ENCODE measurements at places on chromosomes 4 and X.

DNA sequence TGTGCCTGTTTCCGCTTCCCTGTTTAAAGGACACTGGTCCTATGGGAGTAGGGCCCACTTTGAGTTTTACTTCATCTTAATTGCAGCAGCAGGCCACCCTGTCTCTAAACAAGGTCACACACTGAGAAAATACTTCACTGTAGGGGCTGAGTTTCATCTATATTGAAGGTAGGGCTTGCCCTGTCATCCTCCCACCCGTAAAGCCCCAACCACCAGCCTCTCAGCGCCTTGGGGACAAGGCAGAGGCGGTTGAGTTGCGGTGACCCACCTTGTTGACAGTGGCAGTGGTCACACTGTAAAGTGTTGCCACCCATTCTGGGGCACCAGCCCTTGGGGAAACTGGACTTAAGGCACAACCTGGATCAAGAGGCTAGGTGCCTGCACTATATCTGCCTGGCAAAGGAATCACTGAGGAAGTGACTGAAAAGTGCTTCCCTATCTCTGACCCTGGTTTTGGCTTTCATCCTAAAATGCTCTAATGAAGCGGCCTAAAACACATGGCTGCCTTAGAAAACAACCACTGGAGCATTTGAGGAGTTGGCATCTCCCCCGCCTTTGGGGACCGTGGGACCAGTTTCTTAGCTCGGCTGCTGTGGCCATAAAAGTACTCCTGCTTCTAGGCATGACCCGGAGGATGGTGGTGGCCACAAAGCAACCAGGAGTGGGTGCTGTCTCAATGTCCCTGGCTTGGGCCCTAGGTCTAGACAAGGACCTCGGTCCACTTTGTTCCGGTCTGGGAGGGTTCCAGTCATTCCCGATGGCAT is 7.8 kb upstream of the WDR1 start:
- no peak for DNase-seq

GRCh38 chr4:13523591-13524503 is 20.5 kb downstream of the NKX3-2 start:
- DNase-seq, result no peak

- DNase-seq, result no peak
Measured at GRCh38 chr4:129623233-129623875, 527.4 kb downstream of the C4orf33 start.

- DNase-seq, result no peak
Measured at GRCh38 chrX:53073115-53073586, 9.0 kb upstream of the TSPYL2 start.

- no peak for DNase-seq
Measured at GRCh38 chr4:950136-951020, 18.1 kb downstream of the TMEM175 start.

- DNase-seq, result no peak
Measured at GRCh38 chrX:72532366-72532765, 40.3 kb downstream of the HDAC8 start.

- DNase-seq, result no peak
Measured at GRCh38 chr4:4425696-4426095, 38.8 kb downstream of the NSG1 start.

DNA sequence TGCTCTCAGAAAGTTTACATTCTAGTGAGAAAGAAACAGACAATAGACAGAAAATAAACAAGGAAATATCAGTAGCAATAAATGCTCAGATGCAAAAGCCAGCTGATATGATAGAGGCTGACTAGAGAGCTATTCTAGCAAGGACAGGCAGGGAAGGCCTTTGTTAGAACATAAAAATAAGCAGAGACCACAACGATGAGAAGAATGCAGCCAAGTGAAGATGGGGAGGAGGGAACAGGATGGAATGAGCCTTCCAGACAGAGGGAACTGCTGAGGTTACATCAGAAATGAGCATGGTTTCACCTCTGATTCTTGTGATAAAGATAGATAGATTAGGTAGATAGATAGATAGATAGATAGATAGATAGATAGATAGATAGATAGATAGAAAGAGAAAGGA is 7.6 kb upstream of the SOWAHB start:
- no peak for DNase-seq

GRCh38 chr4:97453186-97453585 is 690.1 kb downstream of the STPG2 start:
- DNase-seq, result no peak

GRCh38 chr4:124631760-124632159 is 80.8 kb downstream of the ANKRD50 start:
- no peak for DNase-seq

DNA sequence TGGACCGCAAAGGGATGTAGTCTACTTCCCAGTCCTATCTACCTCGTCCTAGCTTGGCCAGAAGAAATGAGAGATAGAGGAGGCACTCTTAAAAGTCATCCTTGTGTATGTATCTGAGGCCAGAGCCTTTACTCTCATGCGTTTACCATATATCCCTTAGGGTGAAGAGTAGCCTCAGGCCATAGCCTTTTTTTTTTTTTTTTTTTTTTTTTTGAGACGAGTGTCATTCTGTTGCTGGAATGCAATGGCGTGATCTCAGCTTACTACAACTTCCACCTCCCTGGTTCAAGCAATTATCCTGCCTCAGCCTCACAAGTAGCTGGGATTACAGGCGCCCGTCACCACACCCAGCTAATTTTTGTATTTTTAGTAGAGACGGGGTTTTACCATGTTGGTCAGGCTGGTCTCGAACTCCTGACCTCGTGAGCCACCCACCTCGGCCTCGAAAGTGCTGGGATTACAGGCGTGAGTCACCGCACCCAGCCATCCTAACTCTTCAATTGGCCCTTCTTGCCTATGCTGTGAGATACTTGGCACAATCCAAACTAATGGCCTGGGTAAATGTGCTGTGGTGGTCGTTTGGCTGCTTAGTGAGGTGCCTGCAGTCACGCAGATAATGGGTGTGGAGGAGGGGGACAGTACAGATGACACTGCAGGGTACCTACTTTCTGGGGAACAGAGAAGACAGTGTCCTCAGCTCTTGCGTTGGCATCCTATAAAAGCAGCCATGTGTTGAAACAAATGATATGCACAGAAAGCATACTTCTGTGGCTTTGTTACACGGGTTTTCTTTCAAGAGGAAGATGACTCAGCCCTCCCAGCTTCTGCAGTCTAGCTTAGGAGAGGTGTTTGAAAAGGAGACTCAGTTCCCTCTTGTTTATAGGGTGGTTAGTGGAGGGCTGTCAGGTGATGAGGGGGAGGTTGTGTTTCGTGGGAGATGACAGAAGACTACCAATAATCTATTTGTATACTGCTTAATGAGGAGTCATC is 10.4 kb upstream of the DGAT2L6 start:
- no peak for DNase-seq

- peak; percentile 11 for DNase-seq
Measured at GRCh38 chrX:106874075-106874474, 29.1 kb downstream of the RIPPLY1 start.

DNA sequence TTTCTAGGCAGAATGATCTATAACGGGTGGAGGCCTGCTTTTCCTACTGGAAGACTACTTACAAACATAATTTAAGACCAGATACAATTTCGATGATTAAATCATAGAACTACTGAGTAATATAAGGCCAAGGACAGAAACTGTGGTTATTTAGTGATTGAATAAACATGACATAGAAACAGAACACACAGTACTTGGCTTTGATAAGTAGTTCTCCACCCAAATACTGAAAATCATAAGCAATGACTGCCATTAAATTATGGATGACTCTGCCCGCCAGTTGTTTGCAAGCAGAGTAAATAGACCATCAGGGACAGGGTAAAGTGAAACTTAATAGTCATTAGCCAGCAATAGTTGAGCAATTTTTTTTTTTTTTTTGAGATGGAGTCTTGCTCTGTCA is 17.2 kb upstream of the SMIM14 start:
- DNase-seq, result no peak

DNA sequence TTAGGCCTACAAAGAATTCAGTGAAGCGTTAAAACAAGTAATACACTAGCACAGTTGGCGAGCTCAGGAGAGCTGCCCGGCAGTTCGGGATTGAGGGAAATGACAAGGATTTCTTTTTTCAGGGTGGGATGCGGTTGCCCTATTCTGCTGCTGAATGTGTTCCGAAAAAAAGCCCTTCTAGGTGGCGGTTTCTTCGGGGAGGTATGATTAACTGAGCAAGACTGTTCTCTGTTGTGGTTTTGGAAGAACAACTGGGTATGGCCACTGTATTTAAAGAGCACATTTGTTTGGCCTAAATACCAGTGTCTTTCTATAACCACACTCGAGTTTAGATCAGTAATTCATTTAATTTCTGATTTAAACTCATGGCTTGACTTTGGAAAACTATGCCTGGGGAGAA is 459.7 kb upstream of the FAT1 start:
- DNase-seq, result no peak

DNA sequence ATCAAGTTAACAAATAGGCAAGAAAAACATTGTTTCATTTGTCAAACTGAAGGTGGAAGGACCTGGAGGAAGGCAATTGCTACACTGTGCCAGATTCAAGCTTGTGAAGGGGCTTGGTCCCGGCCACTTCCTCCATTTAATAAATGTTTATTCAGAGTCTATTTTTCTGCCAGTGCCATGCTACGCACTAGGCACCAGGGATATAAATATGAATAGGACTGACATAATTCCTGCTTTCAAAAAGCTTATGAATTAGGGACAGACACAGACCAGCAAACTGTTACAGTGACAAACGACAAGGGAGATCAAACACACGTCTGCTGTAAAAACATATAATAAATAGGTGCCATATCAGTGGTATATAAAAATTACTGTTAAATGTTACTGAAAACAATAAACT is 571 bp downstream of the TLR6 start:
- DNase-seq, result peak; percentile 7

DNA sequence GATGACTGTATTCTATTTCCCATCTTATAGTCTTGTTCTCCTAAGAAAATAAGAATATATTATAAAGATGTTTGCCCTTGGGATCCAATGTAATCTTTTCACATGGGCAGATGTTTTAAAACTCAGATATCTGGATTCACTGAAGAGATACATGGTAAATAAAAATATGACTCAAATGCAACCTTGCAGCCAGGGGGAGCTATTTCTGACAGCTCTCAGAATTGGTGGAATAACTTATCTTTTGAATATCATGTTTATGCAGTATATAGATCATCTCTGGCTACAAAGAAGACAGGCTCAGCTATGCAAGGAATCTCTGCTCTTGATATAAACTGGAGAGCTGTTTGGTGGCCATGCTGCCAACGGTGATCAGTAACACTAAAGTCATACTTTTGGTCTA is 274.7 kb downstream of the GLUD2 start:
- DNase-seq, result no peak

DNA sequence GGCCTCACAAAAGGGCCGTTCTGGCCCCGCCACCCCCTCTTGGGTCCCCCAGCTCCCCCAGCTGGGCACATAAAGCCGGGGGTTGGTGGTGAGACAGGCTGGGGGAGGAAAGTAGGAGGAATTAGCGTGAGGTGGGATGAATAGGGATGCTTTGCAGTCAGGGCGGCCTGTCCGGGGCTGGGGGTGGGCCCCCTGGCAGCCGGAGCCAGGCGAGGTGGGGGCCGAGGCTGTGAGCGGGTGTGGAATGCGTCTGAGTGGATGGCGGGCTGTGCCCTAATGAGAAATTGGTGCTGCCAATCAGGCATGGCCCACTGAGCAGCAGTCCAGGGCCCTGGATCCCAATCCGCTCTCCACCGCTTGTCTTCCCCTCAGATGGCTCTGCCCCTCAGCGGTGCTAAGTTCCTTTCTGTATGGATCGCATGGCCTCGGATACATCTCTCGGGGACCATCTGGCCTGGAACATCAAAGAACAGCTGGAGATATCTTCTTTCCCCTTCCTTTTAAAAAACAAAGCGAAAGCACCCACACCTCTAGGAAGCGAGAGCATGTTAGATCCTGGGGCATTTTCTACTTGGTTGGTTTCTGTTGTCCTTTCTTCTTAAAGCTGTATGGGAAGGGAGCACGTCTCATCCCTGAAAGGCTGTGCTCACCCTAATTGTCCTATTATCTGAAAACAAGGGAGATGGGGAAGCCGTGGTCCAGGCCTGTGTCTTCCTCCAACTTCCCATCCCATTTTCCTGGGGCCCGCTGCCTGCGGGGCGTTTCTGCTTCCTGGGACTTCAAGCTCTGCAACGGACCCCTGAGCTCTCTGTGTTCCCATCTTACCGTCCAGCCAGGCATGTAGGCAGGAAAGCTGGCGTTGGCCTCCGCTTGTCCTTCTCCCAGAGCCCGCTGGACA is 106.9 kb downstream of the SORCS2 start:
- DNase-seq, result no peak

DNA sequence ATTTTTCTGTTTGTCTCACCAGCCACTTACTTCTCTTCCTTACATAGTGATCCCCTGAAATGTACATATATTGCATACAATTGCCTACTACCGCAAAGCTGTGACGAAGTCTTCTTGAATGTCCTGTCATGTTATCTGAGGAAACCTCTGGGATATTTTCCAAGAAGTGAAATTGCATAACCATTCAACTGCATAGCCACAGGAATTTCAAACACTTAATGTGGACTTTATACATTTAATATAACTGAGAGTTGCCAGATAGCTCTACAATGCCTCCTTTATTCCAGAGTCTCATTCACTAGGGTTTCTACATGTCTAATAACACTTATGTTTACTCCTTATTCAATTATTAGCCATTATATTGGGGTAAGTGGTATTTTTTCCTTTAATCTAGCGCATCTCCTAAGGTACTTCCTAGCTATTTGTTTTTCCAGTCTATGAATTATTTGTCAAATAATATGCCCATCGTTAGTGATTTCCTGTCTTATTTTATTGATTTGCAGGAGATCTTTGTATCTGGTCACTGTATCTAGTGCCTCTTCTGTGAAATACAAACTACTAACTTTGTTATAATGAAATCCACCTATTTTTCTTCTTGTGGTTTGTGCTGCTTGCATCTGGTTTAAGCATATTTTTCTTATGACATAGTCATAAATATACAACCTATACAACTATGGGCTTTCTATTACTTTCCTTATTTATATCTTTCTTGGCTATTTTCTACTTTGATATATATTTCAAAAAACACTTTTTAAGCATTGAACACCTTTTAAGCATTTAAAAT is 69.2 kb upstream of the GRID2 start:
- DNase-seq, result no peak

GRCh38 chr4:176583278-176583677 is 209.4 kb downstream of the VEGFC start:
- DNase-seq, result no peak

DNA sequence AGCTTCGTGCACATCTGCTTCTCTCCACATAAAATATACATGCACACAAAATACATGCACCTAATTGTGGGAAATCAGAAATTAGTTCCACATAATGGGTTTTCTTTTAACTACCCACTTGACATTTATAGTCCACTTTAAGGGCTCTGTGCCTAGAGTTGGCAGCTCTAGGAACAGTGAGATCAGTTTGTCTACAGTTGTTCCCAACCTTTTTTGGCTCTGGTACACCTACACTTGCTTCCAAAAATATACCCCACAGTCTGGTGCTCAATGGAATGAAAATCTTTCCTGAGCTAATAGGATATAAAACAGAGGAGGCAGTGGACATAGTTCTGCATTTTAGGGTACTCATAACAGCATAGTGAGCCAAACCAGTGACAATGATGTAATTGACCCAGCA is 36.1 kb downstream of the HDAC8 start:
- no peak for DNase-seq
